ENCODE measurements at places on chromosomes 2 and 18. TPM values are rescaled to one million over a fixed set of nuclear protein-coding genes. Genes with fewer than 3 reads are reported as not detected.

The HOXD1 gene
- total RNA-seq: not detected

The GLS gene
- 275 TPM for total RNA-seq

The NEUROD1 gene
- total RNA-seq: not detected

The GKN1 gene
- total RNA-seq: not detected

The IL36RN gene
- not detected for total RNA-seq

The ANKMY1 gene
- 6.6 TPM for total RNA-seq

The MGAT5 gene
- 27.5 TPM for total RNA-seq

The ALKAL2 gene
- not detected for total RNA-seq

The SLC9A4 gene
- total RNA-seq: not detected

The UBE2E3 gene
- 79.2 TPM for total RNA-seq

The INHBB gene
- not detected for total RNA-seq

The LOXHD1 gene
- not detected for total RNA-seq

The PLCD4 gene
- total RNA-seq: 2.6 TPM

The CCDC141 gene
- not detected for total RNA-seq

The DSC1 gene
- total RNA-seq: not detected

The KYNU gene
- 16.6 TPM for total RNA-seq

The MC4R gene
- not detected for total RNA-seq
